ENCODE measurements at places on chromosomes 13 and 19.
A peak's percentile ranks its signal among the peaks of the same experiment; 100 is the strongest.

- no peak for DNase-seq
Observed at GRCh38 chr13:113001241-113002140, 32.5 kb downstream of the MCF2L start.

DNA sequence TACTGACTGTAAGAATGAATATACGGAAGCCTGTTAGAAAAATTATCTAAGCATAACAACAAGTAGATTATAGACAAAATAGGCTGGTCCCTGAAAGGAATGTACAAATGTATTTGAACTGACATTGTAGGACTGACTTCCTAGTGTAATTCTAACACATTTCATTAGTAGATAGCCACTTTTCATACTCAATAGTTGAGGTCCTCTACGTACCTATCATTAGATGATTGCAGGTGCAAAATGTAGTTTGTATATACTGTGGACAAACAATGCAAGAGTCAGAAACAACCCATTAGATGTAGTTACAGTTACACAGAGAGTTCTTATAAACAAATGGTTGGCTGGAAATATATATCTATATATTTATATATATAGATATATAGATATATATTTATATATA is 402.3 kb upstream of the SLITRK6 start:
- no peak for DNase-seq

GRCh38 chr19:38024992-38025908 is 118.2 kb downstream of the SIPA1L3 start:
- DNase-seq, result no peak

- DNase-seq, result no peak
Observed at GRCh38 chr13:71461892-71462291, 405.1 kb downstream of the DACH1 start.

- no peak for DNase-seq
Observed at GRCh38 chr19:3161453-3161852, 17.1 kb upstream of the S1PR4 start.

DNA sequence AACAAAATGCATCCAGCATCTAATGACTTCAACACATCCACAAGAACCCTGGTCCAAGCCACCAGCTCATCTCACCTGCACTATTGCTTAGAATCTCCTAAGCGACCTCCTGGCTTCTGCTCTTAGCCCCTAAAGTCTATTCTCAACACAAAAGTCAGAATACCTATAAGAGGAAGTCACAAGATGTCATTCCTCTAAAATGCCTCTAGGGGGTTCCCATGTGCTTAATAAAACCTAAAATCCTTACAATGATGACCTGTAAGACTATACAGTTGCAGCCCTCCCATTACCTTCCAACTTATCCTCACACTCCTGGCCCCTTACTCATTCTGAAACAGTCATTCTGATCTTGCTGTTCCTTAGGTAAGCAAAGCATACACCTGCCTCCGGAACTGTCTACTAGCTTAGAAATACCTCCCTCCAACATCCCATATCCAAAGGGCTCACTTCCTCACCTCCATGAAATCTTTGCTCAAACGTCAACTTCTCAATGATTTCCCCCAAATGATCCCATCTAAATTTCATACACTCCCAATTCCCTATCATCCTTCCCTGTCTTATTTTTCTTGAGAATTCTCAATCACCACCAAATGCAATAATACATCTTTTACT is 10.0 kb downstream of the ATP7B start:
- no peak for DNase-seq

GRCh38 chr13:63690672-63691071 is 2275.0 kb upstream of the PCDH20 start:
- DNase-seq, result no peak

GRCh38 chr13:76036176-76036575 is 400.0 kb downstream of the LMO7 start:
- no peak for DNase-seq

- DNase-seq, result no peak
Observed at GRCh38 chr13:84896128-84896527, 903.1 kb downstream of the SLITRK6 start.

DNA sequence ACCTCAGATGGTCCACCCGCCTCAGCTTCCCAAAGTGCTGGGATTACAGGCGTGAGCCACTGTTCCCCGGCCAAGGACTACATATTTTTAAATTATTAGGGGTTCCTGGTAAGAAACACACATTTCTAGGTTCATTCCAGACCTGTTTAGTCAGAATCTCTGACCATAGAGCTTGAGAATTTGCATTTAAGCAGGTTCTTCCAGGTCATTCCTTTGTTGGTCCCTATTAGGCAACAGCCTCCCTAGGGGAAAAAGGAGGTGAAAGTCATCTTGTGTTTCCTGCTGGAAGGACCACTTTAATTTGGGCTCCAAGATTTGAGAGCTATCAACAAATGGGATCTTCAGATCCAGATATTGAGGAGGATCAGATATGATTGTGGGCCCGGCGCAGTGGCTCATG is 16.3 kb downstream of the S1PR2 start:
- no peak for DNase-seq

GRCh38 chr19:28834996-28835395 is 378.0 kb downstream of the UQCRFS1 start:
- no peak for DNase-seq

DNA sequence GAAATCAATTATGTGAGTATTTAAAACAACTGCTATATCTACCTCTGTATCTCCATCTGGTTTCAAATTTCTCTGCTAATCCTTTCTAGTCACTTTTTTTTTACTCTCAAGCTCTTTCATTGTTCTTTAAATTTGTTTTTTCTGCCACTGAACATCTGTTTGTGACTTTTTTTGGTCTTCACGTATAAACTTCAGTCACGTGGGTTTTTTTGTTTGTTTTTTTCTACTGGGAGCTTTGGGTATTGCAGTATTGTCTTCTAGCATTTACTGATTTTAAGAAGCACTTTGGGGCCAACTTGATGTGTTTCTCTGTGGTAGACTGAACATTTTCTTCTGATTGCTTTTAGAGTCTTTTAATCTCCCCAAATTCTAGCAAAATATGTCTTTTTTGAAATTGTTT is 262.6 kb upstream of the RXFP2 start:
- DNase-seq, result no peak

- no peak for DNase-seq
Observed at GRCh38 chr19:56765137-56765536, 75.4 kb downstream of the PEG3 start.

DNA sequence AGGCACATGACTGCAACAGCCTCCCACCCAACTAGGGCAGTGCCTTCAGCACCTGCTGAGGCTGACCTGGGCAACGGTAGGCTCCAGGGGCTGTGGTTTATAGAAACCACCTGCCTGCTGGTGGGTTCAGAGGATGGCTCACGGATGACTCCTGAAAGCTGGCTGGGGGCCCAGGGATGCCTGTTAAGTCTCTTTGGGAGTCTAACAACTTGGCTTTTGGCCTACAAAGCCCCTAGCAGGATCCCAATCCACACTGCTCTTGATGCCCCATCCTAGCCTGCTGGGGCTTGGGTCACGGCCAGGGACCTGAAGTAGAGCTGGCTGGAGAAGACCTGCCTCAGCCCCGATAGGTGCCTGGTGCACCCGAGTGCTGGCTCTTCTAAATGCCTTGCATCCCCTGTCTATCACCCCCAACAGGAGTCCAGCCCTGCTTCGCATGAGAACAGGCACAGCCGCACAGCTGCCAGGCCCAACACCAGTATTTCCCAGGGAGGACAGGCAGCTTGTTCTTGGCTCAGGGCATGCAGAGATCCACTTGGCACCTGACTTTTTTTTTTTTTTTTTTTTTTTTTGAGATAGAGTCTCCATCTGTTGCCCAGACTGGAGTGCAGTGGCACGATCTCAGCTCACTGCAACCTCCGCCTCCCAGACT is 9.1 kb upstream of the EPHX3 start:
- no peak for DNase-seq

DNA sequence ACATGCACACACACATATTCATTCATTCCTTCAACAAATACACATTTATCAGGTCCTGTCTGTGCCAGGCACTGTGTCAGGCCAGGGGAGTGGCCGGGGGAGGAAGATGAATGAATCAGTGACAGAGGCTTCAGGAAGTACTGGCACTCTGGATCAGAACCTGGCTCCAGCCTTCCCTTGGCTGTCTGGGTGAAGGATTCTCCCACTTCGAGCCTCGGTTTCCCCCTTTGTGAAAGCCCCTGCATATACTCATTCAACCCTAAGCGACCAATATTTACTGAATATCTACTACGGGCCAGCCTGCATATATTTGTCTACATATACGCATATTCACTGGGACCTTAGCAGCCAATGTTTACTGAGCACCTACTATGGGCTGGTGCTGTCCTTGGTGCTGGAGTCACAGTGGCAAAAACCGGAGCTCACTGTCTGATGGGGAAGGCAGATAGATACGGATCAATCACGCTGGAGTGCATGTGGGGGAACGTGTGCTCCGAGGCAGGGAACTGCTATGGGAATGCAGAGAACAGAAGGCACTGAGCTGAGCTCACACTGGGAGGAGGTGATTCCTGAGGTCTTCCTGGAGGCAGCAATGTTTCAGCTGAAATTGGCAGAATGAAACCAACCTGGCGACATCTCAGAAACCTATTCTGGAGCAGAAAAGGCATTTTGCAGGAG is 636 bp upstream of the ZNF579 start:
- DNase-seq, result no peak

GRCh38 chr13:48852911-48853727 is 122.6 kb upstream of the FNDC3A start:
- DNase-seq, result no peak

GRCh38 chr13:61695147-61695546 is 279.5 kb upstream of the PCDH20 start:
- DNase-seq, result no peak

GRCh38 chr19:29372921-29373797 is 152.6 kb upstream of the VSTM2B start:
- peak; percentile 57 for DNase-seq

DNA sequence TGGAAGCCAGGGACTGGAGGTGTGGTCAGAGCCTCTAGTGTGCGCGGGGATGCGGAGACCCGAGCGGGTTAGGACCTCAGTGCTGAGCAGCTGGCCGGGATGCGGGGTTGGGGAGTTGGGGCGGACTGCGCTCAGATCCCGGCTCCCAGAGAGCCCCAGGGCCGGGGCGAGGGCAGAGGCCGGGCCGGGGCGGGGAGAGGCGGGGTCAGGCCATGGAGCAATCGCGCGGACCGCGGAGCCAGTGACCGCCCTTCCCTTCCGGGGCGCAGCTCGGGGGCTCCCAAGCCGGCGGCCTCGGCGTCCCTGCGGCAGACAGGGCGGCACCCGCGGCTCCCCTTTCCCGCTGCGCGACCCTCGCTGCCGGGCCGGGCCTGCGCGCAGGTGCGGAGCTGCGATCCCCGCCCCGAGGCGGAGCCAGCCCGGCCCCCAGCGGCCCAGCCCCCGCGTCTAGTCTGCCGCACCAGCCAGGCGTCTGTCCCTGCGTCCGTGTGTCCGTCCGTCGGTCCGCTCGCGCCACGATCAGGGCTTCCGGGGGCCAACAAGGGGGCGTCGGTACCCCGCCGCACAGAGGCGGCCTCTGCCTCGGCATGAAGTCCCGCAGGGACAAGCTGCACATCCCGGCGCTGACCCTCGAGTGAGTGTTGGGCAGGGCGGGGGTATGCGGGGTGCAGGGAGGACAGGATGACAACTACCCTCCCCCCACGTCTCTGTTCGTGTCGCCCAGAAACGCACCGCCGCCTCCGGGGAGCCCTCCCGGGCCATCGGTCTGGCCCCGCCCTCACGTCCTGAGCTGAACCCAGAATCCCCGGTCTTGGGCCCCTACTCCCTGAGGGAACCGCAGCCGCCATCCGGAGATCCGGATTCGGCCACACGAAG is 12.4 kb downstream of the MAST3 start:
- no peak for DNase-seq

DNA sequence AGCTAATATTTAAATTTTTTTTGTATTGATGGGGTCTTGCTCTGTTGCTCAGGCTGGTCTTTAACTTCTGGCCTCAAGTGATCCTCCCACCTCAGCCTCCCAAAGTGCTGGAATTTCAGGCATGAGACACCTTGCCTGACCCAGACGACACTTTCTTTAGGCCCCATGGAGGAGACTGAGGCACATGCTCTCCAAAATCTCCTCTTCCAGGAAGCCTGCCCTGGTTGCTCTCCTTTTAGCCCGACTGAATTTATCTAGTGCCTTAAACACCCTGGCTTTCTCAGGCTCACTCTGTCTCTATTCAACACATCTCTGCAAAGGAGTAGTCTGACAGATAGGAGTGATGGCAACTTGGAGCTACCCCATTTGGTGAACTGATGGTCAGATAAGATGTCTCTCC is 18.9 kb downstream of the MYO1F start:
- DNase-seq, result no peak

GRCh38 chr19:13974073-13974472 is 21.8 kb downstream of the DCAF15 start:
- DNase-seq, result no peak

DNA sequence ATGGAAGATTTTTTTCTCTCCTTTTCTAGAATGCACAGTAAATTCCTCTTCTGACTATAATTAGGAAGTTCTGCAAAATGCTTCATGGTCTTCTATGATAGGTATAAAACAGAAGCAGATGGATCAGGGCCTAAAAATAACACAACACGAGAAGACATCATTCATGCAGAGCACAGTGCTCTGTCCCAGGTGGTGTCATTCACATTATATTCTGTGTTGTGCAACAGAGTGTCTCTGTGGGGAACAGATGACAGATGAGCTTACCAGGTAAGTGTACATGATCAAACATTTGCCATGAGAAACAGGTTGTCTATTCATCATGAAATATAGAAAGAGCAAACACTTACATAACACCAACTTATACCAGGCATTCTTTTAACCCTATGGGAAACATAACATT is 288.3 kb downstream of the KCTD12 start:
- no peak for DNase-seq

DNA sequence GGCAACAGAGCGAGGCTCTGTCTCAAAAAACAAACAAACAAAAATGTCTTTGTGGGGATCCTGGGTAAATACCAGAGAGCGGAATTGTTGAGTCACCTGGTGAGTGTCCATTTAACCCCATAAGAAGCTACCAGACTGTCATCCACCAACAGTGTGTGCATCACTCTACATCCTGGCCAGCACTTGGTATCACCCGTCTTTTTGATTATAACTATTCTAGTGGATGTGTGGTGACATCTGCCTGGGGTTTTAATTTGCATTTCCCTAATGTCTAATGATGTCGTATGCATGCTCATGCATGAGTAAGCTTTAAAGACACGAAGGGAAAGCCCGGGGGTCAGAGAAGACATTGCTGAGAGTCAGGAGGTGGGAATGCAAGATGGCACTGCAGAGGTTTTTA is 126.7 kb upstream of the MRI1 start:
- DNase-seq, result no peak

DNA sequence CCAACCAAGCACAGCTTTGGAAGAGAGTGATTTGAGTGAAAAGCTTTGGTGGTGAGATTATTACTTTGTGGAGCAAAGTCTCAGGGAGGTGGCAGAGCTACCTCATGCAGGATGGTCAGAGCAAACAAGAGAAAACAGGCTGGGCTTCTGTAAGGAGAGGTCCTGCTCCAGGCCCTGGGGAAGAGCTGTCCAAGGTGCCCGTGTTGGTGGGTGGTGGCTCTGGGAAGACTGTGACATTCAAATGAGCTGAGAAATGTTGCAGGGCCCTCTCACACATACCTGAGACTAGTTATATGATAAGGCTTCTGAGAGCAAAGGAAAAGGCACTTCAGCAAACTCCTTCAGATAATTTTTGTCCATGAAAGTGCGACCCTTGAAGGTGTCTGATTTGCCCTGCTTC is 205.5 kb upstream of the SOX21 start:
- DNase-seq, result no peak

Data from coronary artery (tissue), 2 donors.